ENCODE measurements at places on chromosomes 7 and 10. TPM values are rescaled to one million over a fixed set of nuclear protein-coding genes. Genes with fewer than 3 reads are reported as not detected.

OR9A2 gene
- not detected for total RNA-seq

POMZP3 gene
- total RNA-seq = 7.6 TPM

OPN1SW gene
- not detected for total RNA-seq

ALDH18A1 gene
- total RNA-seq = 64.1 TPM

ADGRA1 gene
- 0.09 TPM for total RNA-seq

AVPI1 gene
- total RNA-seq = 15.8 TPM

TRPV6 gene
- total RNA-seq = 0.32 TPM

NME8 gene
- 0.30 TPM for total RNA-seq

CRYGN gene
- not detected for total RNA-seq

NAT16 gene
- total RNA-seq = 1.6 TPM

INSYN2A gene
- 10.9 TPM for total RNA-seq

GALNT17 gene
- not detected for total RNA-seq

ITIH2 gene
- total RNA-seq = 0.05 TPM

BRAT1 gene
- 14.6 TPM for total RNA-seq

PNLIP gene
- total RNA-seq = not detected

CARD11 gene
- 0.34 TPM for total RNA-seq

CDNF gene
- 3.4 TPM for total RNA-seq

WNT2 gene
- total RNA-seq = 1.1 TPM

UBN2 gene
- 11.2 TPM for total RNA-seq

SFTPA1 gene
- total RNA-seq = 0.07 TPM

OR2A1 gene
- 0.36 TPM for total RNA-seq

KCND2 gene
- 14.7 TPM for total RNA-seq

KLLN gene
- total RNA-seq = 2.6 TPM

TET1 gene
- total RNA-seq = 29.3 TPM

NPTX2 gene
- total RNA-seq = 9.6 TPM

LYZL2 gene
- total RNA-seq = not detected

GPR15LG gene
- not detected for total RNA-seq

NFE2L3 gene
- 5.3 TPM for total RNA-seq

CFAP69 gene
- total RNA-seq = 6.9 TPM

IFT22 gene
- total RNA-seq = 18.2 TPM

AGR3 gene
- 1.3 TPM for total RNA-seq
